Fibroblast of villous mesenchyme (primary cell): ENCODE measurements at places on chromosomes 4 and X. TPM values are rescaled to one million over a fixed set of nuclear protein-coding genes. Genes with fewer than 3 reads are reported as not detected.

The APEX2 gene
- total RNA-seq: 6.1 and 7.8 TPM in 2 replicates

The PABPC4L gene
- total RNA-seq: 9.1 and 12.2 TPM in 2 replicates

The PPEF1 gene
- not detected in 2 replicates for total RNA-seq

The CHRDL1 gene
- total RNA-seq: under 0.01 TPM in 2 replicates

The DGKK gene
- total RNA-seq: not detected in 2 replicates

The BCORL1 gene
- 1.3 and 2.6 TPM in 2 replicates for total RNA-seq

The F11 gene
- total RNA-seq: not detected in 2 replicates

The APELA gene
- not detected in 2 replicates for total RNA-seq

The SMPX gene
- total RNA-seq: not detected in 2 replicates

The STPG2 gene
- total RNA-seq: under 0.01 and 0.32 TPM in 2 replicates

The CXorf65 gene
- not detected in 2 replicates for total RNA-seq

The CT83 gene
- not detected in 2 replicates for total RNA-seq

The ETDA gene
- total RNA-seq: not detected in 2 replicates

The GIMD1 gene
- not detected in 2 replicates for total RNA-seq

The SLC4A4 gene
- 12.5 and 13.5 TPM in 2 replicates for total RNA-seq

The PGAM4 gene
- 0.43 TPM in 1 of 2 replicates, not detected in the other for total RNA-seq

The TEC gene
- total RNA-seq: 0.32 and 0.43 TPM in 2 replicates

The MAGEC1 gene
- total RNA-seq: not detected in 2 replicates

The MAGEC3 gene
- total RNA-seq: not detected in 2 replicates

The TRIM60 gene
- under 0.01 and 0.32 TPM in 2 replicates for total RNA-seq

The ARR3 gene
- not detected in 2 replicates for total RNA-seq

The COX7B2 gene
- total RNA-seq: not detected in 2 replicates

The INPP4B gene
- 51.9 and 64.3 TPM in 2 replicates for total RNA-seq

The ERVMER34-1 gene
- under 0.01 and 0.32 TPM in 2 replicates for total RNA-seq

The ALAS2 gene
- total RNA-seq: not detected in 2 replicates

The BEX3 gene
- total RNA-seq: 208 and 255 TPM in 2 replicates

The ITIH6 gene
- not detected in 2 replicates for total RNA-seq

The DGKQ gene
- 11.2 and 13.2 TPM in 2 replicates for total RNA-seq
